ENCODE measurements at places on chromosomes 6 and 20. TPM values are rescaled to one million over a fixed set of nuclear protein-coding genes. Genes with fewer than 3 reads are reported as not detected.

- no peak for DNase-seq
Measured at GRCh38 chr6:26141378-26141904, 54.2 kb downstream of the HFE start.

DNA sequence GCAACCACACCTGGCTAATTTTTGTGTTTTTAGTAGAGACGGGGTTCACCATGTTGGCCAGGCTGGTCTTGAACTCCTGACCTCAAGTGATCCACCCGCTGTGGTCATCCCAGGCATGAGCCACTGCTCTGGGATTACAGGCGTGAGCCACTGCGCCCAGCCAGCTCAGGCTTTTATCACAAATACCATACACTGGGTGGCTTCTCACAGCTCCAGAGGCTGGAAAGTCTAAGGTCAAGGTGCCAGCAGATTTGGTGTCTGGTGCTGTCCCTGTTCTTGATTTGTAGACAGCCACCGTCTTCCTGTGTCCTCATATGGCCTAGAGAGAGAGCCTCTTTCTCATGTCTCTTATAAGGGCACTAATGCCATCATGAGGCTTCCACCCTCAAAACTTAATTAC, 25.9 kb downstream of the SHLD1 start:
- DNase-seq: no peak

Gene BTN1A1
- not detected for total RNA-seq

Gene KIF25
- total RNA-seq: not detected

Gene HEY2
- total RNA-seq: 43.0 TPM

Gene SLC16A10
- total RNA-seq: not detected

DNA sequence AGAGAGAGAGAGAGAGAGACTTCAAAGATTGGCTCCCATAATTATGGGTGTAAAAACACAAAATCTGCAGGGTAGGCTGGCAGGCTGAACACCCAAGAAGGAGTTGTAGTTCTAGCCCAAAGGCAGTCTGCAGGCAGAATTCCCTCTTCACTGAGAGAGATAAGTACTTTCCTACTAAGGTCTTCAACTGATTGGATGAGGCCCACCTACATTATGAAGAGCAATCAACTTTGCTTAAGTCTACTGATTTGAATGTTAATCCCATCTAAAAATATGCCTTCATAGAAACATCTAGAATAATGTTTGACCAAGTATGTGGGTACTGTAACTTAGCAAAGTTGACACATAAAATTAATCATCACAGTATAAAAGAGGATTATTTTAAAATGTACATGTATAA, 949.7 kb downstream of the HACE1 start:
- DNase-seq: no peak
